ENCODE measurements at places on chromosomes 5 and 9.

GRCh38 chr9:21331676-21332402 is 3.4 kb downstream of the KLHL9 start:
- DNase-seq: peak; percentile 14

GRCh38 chr5:53179691-53180090 is 70.1 kb upstream of the MOCS2 start:
- no peak for DNase-seq

DNA sequence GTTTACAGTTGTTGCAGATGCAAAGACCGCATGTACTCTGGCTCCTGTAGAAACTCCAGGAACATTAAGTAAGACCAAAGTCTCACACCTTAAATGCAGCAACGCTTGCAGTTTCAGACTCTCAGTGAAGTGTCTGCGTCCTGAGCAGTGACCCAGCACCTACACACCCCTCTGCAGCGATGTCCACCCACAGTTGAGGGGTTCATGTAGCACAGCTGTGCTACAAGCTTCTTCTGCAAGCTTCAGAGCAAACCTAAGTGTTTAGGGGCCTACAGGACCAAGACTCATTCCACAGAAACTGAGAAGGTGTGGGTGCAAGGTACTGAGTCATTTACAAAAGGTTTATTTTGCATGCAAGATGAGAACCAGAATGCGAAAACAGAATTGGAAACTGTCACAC is 191.0 kb downstream of the IRX2 start:
- no peak for DNase-seq

- no peak for DNase-seq
Measured at GRCh38 chr9:3857673-3858072, 331.9 kb upstream of the RFX3 start.

GRCh38 chr5:102782217-102782872 is 27.2 kb downstream of the PAM start:
- no peak for DNase-seq

DNA sequence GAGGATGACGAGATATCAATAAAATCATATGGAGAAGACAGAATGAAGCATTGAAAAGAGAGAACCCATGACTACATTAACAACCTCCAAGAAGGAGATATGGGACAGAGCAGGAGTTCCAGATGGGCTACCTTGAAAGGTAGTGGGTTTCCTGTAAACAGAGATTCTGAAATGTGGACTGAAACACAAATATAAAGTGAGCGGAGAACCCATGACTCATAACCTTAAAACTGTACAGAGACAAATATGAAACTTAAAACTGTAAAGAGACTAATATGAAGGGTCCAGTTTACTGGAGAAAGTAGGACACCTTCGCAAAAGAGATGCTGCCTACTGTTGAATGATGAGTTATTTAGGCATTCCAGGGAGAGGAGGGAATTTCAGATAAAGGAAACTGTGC is 383.7 kb downstream of the CAAP1 start:
- no peak for DNase-seq

DNA sequence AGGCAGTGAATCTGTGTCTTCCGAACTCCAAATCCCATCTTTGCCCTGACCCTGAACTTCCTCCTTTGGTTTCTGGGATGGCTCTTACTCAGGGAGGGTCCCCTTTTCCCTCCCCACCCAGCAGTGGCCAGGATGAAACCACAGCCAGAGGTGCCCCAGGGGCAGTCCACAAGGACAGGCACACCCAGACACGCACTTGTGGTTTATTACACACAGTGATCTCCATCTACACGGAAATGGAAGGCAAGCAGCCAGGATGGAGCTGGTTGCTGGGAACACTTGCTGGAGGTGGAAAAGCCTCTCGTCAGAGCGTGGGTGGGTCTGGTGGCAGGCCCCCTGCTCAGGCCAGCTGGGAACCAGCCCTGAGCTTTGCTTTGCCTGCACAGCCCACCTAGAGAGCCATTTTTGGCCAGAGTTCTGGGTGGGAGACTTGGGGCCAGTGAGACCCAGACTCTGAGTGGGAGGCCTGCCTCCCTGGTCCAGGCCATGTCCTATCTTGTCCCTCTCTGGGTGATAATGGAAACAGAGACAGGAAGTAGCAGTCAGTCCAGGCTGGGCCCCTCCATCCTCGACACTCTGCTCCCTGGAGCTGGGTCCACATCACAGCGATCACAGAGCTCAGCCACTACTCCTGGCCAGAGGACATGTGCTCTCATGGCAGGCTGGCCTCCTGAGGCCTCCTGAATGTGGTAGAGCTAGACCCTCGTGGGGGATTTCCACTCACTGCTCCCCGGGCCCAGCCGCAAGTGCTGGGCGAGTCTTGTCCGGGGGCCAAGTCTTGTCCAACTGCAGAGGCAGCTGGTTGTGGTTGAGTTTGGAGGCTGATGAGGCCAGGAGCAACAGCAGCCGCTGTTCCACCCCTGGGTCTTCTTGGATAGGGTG is 5.1 kb upstream of the PHYKPL start:
- no peak for DNase-seq
